ENCODE measurements at places on chromosomes 4 and X.

DNA sequence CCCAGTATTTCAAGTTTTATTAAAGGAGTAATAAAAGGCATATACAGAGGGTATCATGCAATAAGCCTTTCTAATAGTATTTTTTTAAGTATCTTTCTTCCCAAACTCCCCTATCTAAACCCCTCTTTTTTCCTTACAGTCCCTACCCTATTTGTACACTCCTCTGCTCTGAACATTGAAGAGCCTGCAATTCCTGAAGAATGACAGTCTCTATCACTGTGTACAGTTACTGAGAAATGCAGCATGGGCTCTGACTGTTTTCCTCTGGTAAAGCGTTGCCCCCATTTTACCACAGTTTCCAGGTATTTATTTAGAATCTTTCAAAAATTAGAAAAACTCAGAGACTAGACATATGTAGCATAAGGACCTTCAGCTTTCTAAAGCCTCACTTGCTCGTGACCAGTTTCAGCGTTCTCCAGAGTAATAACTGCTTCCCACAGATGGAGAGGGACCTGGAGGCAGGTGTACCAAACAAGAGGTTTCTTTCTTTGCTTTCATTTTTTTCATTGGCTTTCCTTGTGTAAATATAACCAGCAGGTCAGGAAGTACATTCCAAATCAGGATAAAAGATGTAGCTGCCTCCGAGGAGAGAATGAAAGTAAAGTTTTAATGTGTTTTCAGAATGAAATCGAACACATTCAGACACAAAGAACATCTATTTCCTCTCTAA lies 230.8 kb downstream of the CFAP299 start:
- no peak for DNase-seq

GRCh38 chr4:109211671-109212070 lies 90.8 kb downstream of the COL25A1 start:
- DNase-seq: no peak

- DNase-seq: peak; percentile 40
Observed at GRCh38 chr4:77776182-77777134, 42.7 kb downstream of the CNOT6L start.

GRCh38 chrX:69218407-69218997 lies 53.2 kb upstream of the PJA1 start:
- no peak for DNase-seq

DNA sequence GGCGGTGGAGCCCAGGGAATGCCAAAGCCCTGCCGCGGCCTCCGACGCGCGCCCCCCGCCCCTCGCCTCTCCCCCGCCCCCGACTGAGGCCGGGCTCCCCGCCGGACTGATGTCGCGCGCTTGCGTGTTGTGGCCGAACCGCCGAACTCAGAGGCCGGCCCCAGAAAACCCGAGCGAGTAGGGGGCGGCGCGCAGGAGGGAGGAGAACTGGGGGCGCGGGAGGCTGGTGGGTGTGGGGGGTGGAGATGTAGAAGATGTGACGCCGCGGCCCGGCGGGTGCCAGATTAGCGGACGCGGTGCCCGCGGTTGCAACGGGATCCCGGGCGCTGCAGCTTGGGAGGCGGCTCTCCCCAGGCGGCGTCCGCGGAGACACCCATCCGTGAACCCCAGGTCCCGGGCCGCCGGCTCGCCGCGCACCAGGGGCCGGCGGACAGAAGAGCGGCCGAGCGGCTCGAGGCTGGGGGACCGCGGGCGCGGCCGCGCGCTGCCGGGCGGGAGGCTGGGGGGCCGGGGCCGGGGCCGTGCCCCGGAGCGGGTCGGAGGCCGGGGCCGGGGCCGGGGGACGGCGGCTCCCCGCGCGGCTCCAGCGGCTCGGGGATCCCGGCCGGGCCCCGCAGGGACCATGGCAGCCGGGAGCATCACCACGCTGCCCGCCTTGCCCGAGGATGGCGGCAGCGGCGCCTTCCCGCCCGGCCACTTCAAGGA lies at the start of gene FGF2:
FGF2 (plus strand) TSS at position 279 of the 705 bp plus-strand sequence; CDS start at position 623, 344 bp downstream.
- no peak for DNase-seq

- DNase-seq: no peak
Observed at GRCh38 chr4:161356351-161356750, 807.4 kb downstream of the FSTL5 start.

- DNase-seq: peak; percentile 89
Observed at GRCh38 chr4:20754036-20754435, 53.8 kb downstream of the PACRGL start.

DNA sequence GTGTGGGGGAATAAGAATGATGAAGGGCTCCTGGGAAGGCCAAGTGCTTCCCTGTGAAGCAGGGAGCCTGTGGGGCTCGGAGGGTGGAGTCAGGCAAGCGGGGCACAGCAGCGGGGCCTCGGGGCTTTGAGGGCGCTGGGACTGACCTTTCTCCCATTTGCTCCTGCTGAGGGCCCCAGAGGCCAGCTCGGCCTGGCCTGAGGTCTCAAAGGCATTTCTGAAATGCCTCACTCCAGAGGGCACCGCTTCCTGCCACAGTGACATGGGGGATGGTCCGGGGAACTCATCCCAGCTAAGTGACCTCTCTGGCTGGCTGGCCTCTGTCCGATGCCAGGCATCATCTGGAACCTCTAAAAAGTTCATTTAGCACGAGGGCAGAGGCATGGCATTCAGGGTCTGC lies 98.8 kb upstream of the STX18 start:
- no peak for DNase-seq
